Tibial artery (tissue), 4 donors: ENCODE measurements at places on chromosomes 4 and X.

GRCh38 chrX:45006002-45006800, 133.2 kb downstream of the KDM6A start:
- DNase-seq: no peak
- no peak overlapping the region for H3K27ac ChIP-seq
- no peaks in the 10 kb centered on the region for H3K4me1 ChIP-seq
- H3K36me3 ChIP-seq: no peaks in the 10 kb centered on the region
- H3K27me3 ChIP-seq: no peaks in the 10 kb centered on the region

- no peak overlapping the region for H3K27ac ChIP-seq
- no peak overlapping the region for H3K4me3 ChIP-seq
- H3K4me1 ChIP-seq: no peaks in the 10 kb centered on the region
Measured at GRCh38 chr4:9771034-9771433, 10.4 kb upstream of the DRD5 start.

DNA sequence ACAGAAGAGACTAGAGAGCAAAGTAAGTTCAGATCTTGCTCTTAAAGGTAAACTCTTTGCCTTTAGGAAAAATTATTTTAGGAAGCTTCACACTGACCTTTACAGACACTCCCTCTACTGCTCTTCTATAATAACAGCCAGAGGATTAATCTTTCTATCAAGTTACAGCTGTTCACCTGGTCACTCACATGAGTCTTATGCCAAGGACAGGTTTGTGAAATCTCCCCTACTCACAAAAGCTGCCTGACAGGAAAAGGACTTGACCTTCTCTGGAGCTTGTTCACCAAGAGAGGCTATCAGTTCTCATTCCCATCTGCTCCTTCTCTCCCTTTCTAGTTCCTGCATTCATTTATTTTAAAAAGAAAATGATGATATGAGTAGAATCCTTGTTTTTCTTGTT, 117.3 kb downstream of the C4orf51 start:
- H3K27me3 ChIP-seq: no peaks in the 10 kb centered on the region
- H3K4me3 ChIP-seq: no peak overlapping the region
- peaks cover 8% of the 10 kb centered on the region for H3K36me3 ChIP-seq
- no peaks in the 10 kb centered on the region for H3K4me1 ChIP-seq

DNA sequence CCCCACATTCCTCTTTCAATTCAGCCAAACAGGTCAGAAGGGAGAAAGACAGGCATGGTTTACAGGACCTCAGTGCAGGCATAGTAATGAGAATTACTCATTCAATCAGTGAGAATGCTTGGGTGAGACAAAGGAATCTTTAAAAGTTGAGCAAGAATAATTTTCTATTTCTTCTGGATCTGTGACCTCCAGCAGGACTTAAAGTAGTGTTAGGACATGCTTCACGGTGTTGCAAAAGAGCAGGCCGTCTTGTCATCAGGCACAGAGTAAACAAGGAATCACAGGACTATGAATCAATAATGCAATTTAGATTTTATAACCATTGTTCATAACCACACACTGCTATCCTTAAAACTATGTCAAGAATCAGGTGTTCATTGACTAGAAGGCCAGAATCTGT, 130.6 kb upstream of the GLRA2 start:
- H3K27me3 ChIP-seq: no peaks in the 10 kb centered on the region
- no peak overlapping the region for H3K4me3 ChIP-seq
- H3K4me1 ChIP-seq: no peaks in the 10 kb centered on the region
- DNase-seq: peak; percentile 17

GRCh38 chrX:137566746-137567679, 1.1 kb downstream of the ZIC3 start:
- H3K4me3 ChIP-seq: peak overlapping the region; percentile 59
- no peaks in the 10 kb centered on the region for H3K27me3 ChIP-seq
- no peak overlapping the region for H3K27ac ChIP-seq
- no peaks in the 10 kb centered on the region for H3K36me3 ChIP-seq
- DNase-seq: no peak

- H3K4me3 ChIP-seq: peak overlapping the region; percentile 92
- H3K27ac ChIP-seq: peak overlapping the region; percentile 88
- peaks cover 11% of the 10 kb centered on the region for H3K4me1 ChIP-seq
- no peaks in the 10 kb centered on the region for H3K27me3 ChIP-seq
- DNase-seq: no peak
Measured at GRCh38 chr4:105147016-105147552, 408 bp downstream of the TET2 start.

GRCh38 chr4:141810038-141810711, 173.8 kb downstream of the IL15 start:
- H3K4me1 ChIP-seq: no peaks in the 10 kb centered on the region
- no peaks in the 10 kb centered on the region for H3K36me3 ChIP-seq
- DNase-seq: no peak
- H3K27me3 ChIP-seq: no peaks in the 10 kb centered on the region
- H3K4me3 ChIP-seq: no peak overlapping the region
- H3K27ac ChIP-seq: no peak overlapping the region

GRCh38 chrX:131331152-131331551, 42.0 kb upstream of the IGSF1 start:
- no peaks in the 10 kb centered on the region for H3K4me1 ChIP-seq
- no peaks in the 10 kb centered on the region for H3K27me3 ChIP-seq
- H3K36me3 ChIP-seq: no peaks in the 10 kb centered on the region
- no peak for DNase-seq

DNA sequence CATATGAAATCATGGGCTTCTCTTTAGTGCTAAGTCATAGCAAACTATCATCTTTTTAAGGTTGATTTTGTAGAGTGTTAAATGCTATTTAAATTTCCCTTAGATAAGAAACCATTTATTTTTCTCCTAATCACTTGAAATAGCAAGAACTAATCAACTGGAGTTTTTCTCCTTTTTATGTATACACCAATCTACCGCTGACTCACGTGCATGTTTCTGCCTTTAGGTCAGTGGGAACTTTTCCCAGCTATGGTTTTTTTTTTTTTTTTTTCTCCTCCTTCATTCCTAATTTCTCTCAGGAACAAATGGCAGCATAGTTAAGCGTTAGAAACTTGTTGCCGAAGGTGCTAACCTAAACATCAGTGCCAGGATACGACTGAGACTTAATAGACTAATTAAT, 176.4 kb downstream of the BMPR1B start:
- H3K4me3 ChIP-seq: no peak overlapping the region
- no peaks in the 10 kb centered on the region for H3K36me3 ChIP-seq
- H3K4me1 ChIP-seq: no peaks in the 10 kb centered on the region
- no peak for DNase-seq
- no peaks in the 10 kb centered on the region for H3K27me3 ChIP-seq
- H3K27ac ChIP-seq: no peak overlapping the region
